Kidney (tissue), 22 donors: ENCODE measurements at places on chromosomes 7 and 10.

GRCh38 chr7:74254858-74255379 is 720 bp upstream of the RFC2 start:
- DNase-seq = no peak

- peak; percentile 56 for DNase-seq
These were observed 485.5 kb downstream of the LRMDA start for GRCh38 chr10:75916906-75917305.

DNA sequence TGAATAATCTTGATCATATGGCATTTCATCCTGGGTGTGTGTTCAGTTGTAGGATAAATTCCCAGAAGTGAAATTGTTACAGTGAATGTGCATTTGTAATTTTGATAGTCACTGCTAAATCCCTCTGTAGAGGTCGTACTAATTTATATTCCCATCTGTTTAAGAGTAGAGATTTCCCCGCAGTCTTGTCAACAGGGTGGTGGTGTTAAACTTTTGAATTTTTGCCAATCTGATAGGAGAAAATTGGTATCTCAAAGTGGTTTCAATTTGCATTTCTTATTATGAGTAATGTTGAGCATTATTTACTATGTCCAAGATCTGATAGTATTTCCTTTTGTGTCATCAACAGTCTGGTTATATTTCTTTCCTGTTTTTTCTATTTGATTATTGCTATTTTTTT is 101.7 kb downstream of the AUTS2 start:
- no peak for DNase-seq

GRCh38 chr10:95818668-95819067 is 62.7 kb downstream of the ENTPD1 start:
- no peak for DNase-seq

DNA sequence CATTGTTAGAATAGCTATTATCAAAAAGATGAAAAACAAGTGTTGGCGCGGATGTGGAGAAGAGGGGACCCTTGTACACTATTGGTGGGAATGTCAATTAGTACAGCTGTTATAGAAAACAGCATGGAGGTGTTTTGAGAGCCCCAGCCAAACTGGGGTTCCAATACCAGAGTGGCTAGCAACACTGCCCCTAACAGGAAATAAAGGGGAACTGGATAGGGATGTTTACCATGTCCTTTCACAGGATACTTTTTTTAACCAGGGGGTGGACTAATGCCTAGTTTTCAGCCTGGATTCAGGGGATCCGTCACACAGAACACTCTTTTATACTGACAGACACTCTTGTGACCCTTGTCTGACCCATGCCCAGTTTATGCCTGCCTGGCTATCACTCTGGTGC is 6.9 kb upstream of the GSTK1 start:
- no peak for DNase-seq

DNA sequence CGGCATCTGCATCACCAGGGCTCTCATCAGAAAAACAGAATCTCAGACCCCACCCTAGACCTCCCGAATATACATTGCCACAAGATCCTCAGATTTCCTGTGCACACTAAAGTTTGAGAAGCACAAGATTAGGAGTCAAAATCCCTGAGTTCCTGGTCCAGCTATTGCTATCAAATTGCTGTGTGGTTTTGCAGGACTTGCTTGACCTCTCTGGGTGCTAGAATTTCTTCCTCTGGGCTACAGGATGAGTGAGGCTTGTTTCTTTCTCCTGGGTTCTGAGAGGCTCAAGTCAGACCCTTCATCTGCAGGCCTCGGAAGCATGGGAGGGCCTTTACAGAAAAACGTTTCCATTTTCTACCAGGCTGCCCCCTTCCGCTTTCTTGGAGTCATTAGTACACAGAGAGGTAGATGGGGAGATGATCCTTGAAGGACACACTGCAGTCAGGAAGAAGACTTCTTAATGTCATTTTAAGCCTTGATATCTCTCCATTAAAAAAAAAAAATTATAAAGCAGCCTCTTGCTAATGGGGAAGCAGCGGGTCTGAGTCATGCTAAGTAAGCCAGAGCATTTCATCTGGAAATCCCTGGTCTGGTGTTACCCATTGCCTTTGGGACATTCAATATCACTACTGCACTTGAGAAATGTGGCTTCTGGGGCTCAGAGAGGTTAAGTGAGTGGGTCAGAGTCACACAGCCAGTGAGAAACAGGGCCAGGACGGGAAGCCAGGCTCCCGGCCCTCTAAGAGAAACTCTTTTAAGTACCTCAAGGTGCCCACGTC is 173.5 kb downstream of the KCNMA1 start:
- no peak for DNase-seq

DNA sequence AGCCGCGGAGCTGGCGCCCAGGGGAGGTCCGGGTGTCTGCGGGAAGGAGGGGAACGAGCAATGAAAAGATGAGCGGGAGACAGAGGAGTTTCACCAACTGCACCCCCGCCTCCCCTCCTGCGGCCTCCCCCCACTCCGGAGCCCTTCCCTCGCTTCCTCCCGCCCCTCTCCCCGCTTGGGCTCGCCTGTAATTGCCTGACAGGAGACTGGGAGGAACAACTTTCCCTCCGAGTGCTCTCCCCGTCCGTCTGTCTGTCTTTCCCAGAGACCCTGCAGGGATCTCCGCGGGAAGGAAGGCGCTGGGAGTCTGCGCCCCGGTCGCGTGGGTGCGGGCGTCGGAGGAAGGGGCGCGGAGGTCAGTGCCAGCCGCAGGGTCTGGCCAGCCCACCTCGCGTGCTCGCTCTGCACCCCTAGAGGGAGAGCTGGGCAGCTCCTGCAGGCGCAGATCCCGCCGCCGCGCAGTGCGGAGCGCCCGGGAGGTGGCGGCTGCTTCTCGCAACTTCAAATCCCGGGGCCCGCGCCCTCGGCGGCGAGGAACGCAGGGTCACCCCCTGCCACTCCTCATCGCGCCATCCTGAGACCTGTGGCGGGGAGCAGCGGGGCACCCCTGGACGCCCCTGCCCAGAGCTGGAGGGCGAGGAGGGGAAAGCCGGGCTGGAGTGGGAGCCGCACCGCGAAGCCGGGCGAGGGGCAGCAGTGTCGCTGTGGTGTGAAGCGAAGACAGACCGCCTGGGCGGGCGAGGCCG is 511 bp upstream of the NRP1 start:
- DNase-seq = peak; percentile 92

- no peak for DNase-seq
These were observed 35.3 kb downstream of the DENND2A start for GRCh38 chr7:140605337-140605736.

DNA sequence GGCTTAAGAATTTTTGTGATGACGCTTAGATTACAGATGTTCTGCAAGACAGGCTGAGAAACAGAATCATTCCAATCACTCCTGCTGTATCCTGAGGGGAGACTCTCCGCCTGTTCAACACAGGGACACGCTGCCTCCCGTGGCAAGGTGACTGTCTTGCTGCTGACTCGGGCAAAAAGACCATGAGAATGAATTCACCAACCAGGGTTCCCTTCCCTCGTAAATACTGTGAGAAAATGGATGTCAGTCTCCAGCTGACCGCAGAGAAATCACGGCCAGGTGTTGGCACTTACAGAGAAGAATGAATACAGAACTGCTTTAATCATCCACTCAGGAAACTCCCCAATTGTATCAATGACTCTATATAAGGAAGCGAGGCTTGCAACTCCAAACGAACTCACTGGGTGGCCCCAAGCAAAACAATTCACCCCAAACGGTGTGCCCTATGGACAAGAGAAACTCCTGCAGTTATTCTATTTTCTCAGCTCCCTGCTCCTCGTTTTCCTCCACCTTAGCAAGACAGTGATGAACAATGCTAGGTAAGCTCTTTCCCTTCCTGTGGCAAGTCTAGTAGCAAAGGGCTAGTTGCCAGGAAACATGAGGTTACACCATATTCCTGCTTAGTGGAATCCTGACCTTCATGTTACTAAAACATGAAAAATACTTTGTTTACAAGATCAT is 22.8 kb downstream of the GNA12 start:
- DNase-seq = peak; percentile 47

DNA sequence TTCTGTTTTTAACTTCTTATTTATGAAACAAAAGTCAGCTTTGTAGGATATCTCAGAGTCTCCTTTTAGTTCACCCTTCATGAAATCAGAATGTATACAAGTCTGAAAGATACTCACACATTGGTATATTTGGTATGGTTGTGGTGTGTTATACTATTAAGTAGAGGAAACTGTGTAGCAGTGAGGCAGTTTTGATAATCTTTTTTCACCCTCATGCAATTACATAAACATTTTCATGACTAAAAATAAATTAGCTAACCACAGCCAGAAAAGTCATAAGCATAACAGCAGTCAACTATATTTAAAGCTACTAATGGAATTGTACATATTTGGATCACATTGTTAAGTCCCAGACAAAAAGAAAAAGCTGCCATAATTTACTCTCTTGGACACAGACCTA is 62.1 kb downstream of the FAM185A start:
- no peak for DNase-seq

GRCh38 chr7:111765751-111766643 is 203.7 kb upstream of the IMMP2L start:
- DNase-seq = no peak

DNA sequence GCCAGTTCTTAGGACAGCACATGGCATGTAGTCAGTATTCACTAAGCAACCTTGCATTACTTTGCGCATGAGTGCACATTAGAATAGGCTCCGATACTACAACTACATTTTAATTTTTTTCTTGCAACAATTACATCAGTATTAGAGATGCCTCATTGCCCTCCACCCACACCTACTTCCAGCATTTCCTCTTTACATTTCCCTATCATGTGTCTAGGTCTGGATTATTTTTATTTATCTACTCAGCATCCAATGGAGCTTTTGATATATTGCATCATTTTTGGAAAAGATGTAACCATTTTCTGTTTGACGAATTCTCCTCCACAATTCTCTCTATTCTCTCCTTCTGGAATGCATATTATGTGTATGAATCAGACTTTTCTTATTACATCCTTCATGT is 258.2 kb upstream of the GLI3 start:
- DNase-seq = no peak
